ENCODE measurements at places on chromosomes 3 and 15.

DNA sequence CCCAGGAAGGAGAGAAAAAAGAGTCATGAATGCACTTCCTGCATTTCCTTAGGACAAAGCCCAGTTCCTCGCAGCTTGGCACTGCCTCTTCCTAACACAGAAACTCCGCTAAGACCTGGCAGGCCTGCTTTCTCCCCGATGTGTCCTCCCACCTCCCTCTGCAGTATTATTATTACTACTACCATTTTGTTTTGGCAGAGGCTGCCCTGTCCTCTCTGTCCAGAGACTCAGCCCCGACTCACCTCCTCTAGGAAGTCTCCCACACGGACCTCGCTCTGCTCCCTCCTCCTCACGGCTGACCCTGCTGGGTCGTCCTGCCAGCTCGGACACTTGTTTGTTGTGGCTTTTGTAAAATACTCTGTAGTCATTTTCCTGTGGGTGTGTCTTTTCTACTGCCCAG is 107.2 kb upstream of the HACD2 start:
- no peak for DNase-seq

DNA sequence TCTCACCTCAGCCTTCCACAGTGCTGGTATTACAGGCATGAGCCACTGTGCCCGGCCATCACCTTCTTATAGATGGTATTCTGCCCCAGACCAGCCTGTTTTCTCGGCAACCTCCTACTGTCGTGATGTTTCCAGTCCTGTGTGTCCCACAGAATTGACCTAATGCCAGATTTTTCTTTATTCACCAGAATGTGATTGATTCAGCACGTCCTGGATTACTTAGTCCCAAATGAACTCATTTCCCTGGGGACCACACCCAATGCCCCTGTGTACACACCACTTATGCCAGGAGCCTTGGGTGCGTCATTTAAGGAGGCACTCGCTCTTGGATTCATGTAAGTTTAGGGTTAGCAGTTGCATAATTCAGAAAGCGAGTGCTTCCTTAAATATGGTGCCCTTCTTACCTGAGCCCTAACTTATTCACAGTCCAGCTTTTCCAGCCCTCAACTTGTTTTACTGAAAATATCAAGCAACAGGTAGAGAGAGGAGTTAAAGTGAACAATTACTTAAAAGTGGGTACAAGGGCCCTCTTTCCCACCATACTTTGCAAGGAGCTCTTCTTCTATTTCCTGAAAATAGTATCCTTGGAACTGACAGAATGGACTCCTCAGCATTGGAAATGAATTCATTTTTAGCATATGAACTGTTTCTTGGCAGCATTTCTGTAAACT is 64.6 kb upstream of the UBE2E1 start:
- DNase-seq = no peak

- no peak for DNase-seq
Measured at GRCh38 chr3:82067420-82067819, 306.0 kb upstream of the GBE1 start.

GRCh38 chr15:22888120-22888859 is 49.8 kb downstream of the NIPA2 start:
- no peak for DNase-seq

GRCh38 chr3:47012342-47013230 is 33.1 kb downstream of the NBEAL2 start:
- DNase-seq = no peak

- DNase-seq = no peak
Measured at GRCh38 chr15:71444866-71445590, 329.8 kb downstream of the THSD4 start.

GRCh38 chr3:141876891-141877621 is 613 bp downstream of the ATP1B3 start:
- DNase-seq = peak; percentile 67

DNA sequence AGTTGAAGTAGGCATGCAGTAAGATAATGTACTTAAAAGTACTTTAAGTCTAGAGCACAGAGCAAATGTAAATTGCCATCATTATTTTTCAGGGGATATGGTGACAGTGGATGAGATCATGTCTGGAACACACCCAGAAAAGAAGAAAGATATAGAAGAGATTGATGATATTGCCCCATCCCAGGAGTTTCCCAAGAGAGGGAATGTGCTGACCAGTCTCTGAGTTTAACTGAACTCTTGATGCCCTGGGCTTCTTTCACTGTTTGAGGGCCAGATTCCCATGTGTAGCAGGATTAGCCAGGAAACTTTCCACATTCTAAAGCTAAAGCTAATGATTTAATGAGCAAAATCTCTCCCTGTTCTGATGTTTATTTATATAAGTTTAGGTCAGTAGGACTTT is 366.8 kb upstream of the UMPS start:
- DNase-seq = no peak

GRCh38 chr3:152234657-152235375 is 33.9 kb upstream of the MBNL1 start:
- DNase-seq = no peak

- DNase-seq = no peak
Measured at GRCh38 chr15:72169236-72169920, 28.2 kb downstream of the GRAMD2A start.

- DNase-seq = no peak
Measured at GRCh38 chr15:33309602-33310276, 1.0 kb upstream of the RYR3 start.

DNA sequence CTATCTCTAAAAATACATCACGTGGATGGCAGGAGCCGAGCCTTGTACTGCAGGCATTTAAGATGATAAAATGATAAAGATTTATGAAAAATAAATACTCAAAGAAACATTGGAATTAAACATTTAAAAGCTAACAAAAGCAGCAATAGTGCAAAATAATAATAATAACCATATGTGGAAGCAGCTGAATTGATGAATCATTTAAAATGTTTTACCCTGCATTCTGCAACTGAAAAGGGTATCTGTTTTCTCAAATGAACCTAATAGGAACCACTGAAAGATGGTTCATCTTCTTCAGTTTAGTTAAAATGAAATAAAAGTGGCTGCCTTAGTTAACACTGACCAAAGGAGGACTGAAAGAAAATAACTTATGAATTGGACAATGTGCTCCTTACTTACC is 436.1 kb downstream of the TUSC7 start:
- no peak for DNase-seq

DNA sequence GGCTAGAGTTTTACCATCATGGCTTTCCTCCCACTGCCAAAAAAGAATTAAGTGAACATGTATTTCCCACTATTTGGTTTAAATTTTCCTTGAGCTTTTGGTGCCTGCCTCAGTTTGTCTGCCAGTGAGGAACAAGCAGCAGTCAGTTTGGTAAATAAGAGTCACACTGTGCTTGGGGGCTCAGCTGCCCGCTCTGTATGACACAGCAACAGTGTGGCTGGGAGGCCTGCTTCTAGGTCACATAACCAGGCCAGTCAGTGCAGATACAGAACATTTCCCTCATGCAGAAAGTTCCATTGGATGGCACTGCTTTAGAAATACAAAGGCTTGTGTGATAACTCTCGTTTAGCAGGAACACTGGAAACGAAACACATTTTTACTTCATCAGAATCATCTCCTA is 25.7 kb downstream of the FYCO1 start:
- no peak for DNase-seq

DNA sequence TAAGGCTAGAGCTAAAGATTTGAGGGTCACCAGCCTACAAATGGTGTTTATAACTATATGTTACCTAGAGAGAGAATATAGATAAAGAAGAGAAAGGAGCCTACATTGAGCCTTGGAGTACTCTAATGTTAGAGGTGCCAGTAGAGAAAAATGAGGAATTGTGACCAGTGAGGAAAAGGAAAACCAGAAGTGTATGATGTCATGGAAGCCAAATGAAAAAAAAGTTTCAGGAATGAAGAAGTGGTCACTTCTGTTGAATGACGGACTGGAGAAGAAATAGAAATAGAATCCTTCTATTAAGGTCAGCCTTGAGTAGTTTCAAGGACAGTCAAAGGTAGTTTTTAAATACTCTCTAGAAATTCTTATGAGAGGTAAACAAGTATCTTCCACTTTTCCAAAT is 51.2 kb upstream of the MLF1 start:
- no peak for DNase-seq

DNA sequence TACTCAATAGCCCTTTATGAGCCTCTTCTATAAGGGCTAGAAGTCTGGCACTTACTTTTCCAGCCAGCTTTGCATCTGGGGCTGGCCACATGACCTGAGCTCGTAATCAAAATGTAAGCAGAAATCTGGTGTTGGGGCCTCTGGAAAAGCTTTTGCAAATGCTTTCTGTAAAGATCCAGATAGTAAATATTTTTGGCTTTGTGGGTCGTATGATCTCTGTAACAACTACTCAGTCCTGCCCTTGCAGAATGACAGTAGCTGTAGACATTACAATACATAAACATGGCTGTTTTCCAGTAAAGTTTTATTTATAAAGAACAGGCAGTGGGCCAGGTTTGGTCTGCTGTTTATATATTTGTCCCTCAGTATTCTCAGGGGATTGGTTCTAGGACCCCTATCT is 46.2 kb upstream of the THRB start:
- DNase-seq = no peak

GRCh38 chr15:26667222-26667988 is 105.5 kb downstream of the GABRB3 start:
- no peak for DNase-seq

GRCh38 chr3:123338620-123339061 is 110.2 kb downstream of the ADCY5 start:
- DNase-seq = no peak

- no peak for DNase-seq
Measured at GRCh38 chr3:50491023-50491422, 12.4 kb downstream of the CACNA2D2 start.

DNA sequence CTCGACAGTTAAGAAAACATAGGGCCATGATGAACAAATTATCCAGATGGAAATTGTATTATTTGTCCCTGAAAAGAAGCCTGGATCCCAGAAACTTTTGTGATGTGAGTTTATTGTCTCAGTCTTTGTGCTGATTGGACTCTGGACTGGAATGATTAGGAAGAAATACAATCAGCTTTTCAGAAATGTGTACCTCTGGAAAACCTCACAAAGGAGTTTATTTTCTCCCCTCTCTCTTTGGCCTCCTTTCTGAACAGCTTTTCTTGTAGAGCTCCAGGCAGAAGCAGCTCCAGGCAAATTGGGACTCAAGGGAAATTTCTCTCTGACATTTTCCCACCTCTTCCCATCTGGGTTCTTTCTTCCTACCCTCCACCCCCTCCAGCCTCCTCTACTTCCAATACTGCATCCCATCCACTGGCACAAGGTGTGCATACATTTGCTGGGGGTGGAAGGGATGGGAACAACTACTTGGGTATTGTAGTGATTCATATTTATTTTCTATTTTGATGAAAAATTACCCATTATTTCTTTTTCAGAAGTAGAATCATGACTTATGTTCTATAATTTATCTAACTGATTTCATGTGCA is 119.7 kb downstream of the CD47 start:
- no peak for DNase-seq

- no peak for DNase-seq
Measured at GRCh38 chr15:27254055-27254454, 283.1 kb downstream of the GABRG3 start.

DNA sequence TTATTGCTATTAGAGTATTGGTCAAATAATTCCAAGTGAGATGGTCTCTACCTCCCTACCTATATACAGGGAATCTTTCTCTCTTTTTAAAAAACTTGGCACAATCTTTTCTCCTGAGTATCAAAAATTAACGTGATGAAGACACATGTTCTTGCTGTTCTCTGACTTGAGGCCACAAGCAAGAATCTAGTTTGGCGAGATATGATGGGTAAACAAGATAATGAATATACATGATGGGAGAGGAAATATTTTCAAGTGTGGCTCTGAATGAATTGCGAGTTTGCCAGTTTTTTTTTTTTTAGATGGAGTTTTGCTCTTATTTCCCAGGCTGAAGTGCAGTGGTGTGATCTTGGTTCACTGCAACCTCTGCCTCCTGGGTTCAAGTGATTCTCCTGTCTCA is 11.6 kb downstream of the NR1D2 start:
- no peak for DNase-seq

GRCh38 chr3:24420224-24420623 is 74.4 kb downstream of the THRB start:
- DNase-seq = no peak

DNA sequence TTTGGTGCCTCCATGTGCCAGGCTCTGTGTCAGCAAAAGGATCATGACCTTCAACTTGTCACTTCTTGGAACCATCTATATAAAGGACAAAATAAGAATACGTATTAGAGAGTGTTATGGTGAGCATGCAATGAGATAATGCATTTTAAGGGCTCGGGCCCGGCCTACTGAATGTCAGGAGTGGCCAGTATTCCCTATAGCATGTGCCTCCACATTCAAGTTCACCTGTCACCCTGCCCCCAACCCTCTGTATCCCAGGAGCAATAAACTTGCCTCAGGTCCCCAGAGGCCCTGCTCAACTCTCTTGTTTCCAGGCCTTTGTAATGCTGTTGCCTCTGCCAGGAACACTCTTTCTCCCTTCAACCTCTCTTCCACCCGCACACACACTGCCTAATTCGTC is 90.2 kb upstream of the SLC6A11 start:
- DNase-seq = no peak

GRCh38 chr3:139655909-139656595 is 21.7 kb downstream of the NMNAT3 start:
- DNase-seq = no peak

- DNase-seq = no peak
Measured at GRCh38 chr15:79117442-79118204, 27.0 kb upstream of the RASGRF1 start.

DNA sequence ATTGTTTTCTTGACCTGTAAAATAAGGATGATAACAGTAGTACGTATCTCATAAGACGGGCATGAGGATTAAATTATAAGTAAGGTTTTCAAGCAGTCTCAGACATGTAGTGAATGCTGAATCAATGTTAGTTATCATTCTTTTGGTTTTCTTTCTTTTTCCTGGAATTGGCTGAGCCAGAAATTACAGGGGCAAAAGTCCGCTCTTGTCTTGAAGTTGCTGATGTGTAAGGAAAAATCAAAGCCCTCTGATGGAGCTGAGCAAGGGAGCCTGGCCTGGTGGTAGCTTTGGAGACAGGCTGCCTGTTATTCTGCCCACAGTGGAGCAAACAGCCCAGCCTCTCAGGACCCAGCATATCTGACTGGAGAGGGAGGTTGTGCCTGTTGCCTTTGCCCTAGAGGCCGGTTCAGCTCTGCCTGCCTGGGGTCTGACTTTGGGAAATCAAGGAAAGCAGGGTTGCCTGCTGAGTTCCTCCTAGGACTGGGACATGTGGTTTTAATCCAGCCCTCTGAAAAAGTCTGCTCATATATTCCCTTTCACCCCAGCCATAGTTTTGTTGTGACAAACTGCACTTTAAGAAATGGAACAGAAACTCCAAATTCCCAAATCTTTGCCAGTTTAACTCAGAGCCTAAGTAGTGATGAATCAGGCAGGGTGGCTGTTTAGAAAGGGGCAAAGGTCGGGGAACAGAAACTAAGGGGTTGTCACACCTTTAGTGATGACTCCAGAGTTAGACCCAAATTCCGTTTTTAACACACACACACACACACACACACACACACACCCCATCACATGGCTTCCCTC is 40.1 kb downstream of the GASK1A start:
- DNase-seq = no peak
